LHCN-M2 (cell line): ENCODE measurements at places on chromosomes 4 and X.
A peak's percentile ranks its signal among the peaks of the same experiment; 100 is the strongest.

GRCh38 chrX:38923451-38923969, 122.3 kb downstream of the MID1IP1 start:
- DNase-seq: peak; percentile 16

DNA sequence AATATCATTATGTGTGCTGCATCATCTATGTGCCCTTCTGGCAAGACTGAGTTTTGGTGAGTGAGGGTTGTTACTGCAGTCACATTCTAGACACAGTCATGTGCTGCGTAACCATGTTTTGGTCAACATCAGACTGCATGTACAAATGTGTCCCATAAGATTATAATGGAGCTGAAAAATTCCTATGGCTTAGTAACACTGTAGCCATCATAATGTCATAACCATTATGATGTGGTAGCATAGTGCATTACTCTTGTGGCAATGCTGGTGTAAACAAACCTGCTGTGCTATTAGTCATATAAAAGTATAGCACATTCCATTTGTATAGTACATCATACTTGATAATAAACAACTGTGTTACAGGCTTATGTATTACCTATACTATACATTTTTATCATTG, 198.1 kb upstream of the NUDT6 start:
- DNase-seq: peak; percentile 64

DNA sequence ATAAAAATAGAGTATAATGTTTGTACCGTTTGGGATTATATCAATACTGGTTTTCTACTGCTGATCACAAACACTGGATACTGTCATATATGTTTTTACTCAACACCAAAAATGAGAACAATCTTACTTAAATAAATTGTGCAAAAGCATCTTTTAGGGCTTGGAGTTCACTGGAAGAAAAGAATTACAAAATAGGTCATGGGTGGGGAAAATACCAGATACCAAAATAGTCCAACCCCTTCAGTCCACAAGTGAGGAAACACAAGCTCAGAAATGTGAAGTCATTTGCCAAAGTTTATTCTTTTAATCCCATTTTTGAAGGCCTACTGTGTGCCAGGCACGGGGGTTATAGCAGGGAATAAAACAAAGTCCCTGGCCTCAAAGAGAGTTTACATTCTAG, 64.4 kb downstream of the ADGRG2 start:
- DNase-seq: no peak

DNA sequence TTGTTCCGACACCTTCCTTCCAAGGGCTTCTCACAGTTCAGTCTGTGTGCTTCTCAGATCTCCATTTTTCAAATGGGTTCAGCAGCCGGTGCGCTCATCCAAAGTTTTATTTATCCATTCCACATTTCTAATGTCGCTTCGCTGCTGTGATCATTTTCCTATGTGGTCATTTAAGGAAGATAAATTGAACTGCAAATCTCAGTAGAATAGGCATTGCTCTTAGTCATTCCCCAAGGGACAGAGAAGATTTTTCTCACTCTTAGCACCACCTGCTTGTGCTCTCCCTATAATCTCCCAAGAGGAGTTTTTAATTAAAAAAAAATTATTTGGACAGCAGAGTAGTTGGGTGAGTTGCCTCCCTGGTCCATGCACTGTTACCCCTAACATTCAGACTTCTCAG, 278.9 kb upstream of the GATB start:
- no peak for DNase-seq

DNA sequence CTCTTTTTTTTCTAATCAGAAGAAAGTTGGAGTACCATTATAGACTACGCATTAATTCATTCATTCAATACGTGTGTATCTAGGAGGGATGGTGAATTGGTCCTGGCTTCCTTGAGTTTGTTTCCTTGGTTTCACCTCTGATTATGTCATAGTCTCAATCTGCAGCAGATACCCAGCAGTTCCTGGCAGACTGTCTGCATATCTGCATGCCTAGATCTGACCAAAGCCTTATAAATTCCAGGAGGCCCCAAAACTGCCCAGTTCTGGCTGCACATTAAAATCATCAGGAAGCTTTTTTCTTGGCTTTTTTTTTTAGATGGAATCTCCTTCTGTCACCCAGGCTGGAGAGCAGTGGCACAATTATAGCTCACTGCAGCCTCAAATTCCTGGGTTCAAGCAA, 27.2 kb upstream of the SLC34A2 start:
- no peak for DNase-seq

DNA sequence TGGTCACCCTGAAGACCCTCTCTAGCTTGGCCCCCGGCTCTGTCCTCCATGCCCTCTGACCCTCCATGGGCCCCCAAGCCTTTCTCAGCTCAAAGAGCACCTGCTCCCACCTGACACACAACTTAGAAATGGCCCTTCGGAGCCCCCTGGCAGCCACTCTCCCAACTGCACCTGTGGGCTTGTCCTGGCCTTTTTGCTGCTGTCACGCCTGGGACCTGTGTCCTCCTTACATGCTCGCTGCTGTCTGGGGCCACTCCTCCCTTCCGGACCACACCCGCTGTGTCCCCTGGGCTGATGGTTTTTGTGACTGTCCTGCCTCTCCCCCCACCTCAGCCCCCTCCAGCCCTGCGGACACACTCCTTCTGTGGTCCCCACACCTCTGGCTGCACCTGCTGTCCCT, 106.2 kb upstream of the AFAP1 start:
- DNase-seq: no peak

DNA sequence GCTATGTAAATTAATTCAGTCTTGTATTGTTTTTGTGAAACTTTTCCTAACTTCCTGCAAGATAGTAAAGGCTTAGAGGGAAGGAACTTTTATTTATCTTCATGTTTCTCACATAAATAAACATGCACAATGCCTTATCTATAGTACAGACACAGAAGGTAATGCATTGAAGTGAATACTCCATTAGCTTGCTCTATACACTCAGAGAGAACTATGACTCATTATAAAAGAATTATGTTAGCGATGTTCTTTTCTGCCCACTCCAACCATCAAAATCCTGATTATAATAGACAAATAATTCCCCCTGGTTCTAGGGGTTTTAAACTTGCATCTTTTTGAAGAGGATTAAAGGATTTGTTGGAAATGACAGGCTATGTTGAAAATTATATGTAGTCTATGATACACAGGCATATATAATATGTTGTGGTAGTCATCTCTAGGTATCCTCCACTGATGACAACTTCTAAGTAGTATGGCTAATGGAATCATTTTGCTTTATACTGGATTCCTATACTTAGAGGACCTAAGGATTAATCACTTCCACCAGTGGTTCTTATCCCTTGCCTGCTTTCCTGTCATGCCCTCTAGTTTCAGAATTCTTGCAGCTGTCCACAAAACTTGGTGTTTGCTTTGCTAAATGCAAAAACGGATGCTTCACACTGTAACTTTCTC, 115.7 kb downstream of the NDST4 start:
- no peak for DNase-seq

- DNase-seq: no peak
These were observed 307.5 kb upstream of the FAM241A start for GRCh38 chr4:111837761-111838160.
